Myocyte (in vitro differentiated cells): ENCODE measurements at places on chromosomes 5 and 9. TPM values are rescaled to one million over a fixed set of nuclear protein-coding genes. Genes with fewer than 3 reads are reported as not detected.

Gene FOXD4L6
- total RNA-seq, result 0.05 TPM in 1 of 2 replicates, not detected in the other

Gene SPATA31E1
- not detected in 2 replicates for total RNA-seq

GRCh38 chr5:40428126-40428525, 251.6 kb upstream of the PTGER4 start:
- peak; percentile 97 for DNase-seq

DNA sequence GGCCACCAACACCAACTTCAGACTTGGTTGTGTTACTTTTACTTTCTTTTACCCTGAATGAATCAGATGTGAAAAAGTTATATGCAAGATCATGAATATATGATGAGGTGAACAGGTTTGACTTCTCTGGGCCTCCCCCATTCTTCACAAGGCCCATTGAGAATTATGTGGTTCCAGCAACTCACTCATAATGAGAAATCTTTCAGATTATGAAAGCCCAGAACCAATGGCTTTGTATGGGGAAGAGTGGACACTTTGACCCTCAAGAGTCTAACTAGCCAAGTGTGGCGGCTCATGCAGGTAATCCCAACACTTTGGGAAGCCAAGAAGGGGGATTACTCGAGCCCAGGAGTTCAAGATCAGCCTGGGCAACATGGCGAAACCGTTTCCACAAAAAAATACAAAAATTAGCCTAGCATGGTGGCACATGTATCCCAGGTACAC, 16.1 kb upstream of the LNPEP start:
- no peak for DNase-seq

DNA sequence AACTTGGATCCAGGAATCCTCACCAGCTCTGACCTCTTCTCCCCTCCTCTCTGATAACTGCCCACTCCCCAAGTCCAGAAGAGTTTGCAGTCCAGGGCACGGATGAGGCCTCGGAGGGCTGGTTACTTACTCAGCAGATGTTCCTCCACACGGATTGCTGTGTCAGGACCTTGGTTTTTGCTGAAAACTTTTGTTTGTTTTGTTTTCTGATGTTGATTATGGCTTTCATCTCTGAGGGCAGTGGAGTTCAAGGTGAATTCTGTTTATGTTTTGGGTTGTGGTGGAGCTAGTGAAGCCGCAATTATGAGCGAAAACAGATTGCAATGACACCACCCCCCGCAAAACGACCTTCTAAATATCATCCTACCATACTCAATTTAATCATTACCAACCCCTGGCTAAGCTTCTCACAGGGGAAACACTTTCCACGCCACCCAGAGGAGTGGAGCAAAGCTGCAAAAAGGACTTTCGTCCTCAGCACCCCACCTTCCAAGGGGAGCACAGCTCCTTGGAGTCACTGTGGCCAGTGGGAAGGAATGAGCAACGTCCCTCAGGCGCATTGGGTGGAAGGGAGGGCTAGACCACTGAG, 92.7 kb upstream of the SAP30L start:
- no peak for DNase-seq

DNA sequence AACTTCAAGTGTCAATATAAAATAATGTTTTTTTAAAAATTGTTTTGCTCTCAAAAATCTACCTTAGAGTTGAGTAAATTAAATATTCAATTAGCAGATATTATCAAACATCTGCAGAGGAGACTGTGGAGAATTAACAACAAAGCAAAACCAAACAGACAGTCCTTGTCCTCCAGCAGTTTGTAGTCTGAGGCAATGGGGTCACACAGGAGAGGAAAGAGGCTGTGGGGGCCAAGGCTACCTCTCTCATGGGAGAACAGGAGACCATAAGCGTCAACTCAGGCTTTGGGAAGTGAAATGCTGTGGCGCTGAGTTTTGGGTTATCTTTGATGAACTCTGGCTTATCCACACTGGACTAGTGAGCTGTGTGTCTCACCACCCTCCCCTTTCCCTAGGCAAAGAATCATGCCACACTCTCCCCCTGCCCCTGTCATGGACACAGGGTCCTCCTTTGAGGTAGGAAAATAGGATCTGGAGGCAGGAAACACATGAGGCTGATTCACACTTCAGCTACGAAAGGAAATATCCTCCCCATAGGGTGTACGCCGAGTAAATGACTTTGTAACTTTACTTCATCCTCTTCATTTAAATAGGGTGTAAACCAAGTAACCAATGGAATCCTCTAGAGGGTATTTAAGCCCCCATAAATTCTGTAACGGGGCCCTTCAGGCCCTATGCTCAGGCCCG, 152.7 kb downstream of the FSTL4 start:
- no peak for DNase-seq

GRCh38 chr5:143501310-143502044, 98.0 kb upstream of the NR3C1 start:
- DNase-seq, result no peak

- DNase-seq, result no peak
These were observed 5.8 kb upstream of the C6 start for GRCh38 chr5:41218929-41219657.

DNA sequence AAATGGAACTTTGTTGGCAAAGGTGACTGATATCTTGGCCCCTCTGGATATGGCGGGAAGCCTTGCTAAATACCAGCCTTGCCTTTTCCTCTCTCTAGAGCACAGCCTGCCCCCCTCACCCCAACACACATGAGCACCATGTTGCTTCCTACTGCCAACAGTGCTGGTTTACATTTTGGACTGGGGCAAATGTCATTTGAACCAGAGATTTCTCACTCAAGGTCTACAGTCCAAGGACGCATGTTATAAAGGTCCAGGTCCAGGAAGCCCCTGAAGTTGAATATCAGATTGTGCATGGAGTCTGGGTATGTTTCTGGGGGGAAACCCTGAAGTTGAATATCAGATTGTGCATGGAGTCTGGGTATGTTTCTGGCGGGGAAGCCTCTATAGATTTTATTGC, 19.9 kb downstream of the NEURL1B start:
- DNase-seq, result no peak

GRCh38 chr5:82817897-82818676, 259.1 kb downstream of the TMEM167A start:
- no peak for DNase-seq

GRCh38 chr9:107647611-107648010, 158.0 kb upstream of the KLF4 start:
- no peak for DNase-seq
